ENCODE measurements at places on chromosomes 12 and 14.
A peak's percentile ranks its signal among the peaks of the same experiment; 100 is the strongest.

- DNase-seq: peak; percentile 26
These were observed 87.8 kb upstream of the PSMC1 start for GRCh38 chr14:90168425-90169105.

GRCh38 chr12:109786799-109787198, 46.4 kb downstream of the TRPV4 start:
- no peak for DNase-seq

DNA sequence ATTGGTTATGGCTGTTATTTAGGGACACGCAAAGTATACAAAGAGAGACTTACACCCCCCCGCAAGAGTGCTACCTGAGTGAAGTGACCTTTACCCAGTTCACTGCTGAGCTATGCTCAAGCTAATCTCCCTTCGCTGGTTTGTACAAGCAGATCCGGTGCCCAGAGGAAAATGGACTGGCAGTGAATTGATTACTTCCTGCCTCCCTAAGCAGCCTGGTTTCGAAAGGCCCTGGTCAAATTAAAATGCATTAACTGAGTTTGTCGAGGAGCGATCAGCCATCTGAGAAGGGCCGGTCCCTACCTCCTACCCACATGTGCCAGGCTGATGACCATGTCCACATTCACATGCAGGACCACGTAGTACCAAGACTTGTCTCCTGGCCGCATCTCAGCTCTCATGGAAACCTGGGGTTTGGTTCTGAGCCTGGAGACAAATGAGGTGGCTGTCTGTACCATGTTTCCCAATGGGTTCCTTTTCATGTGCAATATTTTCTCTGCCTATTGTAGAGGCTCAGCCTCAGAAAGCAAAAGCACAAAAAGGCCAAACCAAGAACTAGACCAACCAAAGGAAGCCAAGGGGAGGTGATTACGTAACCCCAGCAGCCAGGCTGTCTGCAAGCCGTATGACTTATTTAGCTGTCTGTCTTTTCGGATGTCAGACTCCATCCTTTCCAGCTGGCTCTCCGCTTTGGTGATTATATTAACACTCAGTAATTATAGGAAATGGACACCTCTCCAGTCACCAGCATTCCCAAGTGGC, 284.7 kb upstream of the PWP1 start:
- no peak for DNase-seq

DNA sequence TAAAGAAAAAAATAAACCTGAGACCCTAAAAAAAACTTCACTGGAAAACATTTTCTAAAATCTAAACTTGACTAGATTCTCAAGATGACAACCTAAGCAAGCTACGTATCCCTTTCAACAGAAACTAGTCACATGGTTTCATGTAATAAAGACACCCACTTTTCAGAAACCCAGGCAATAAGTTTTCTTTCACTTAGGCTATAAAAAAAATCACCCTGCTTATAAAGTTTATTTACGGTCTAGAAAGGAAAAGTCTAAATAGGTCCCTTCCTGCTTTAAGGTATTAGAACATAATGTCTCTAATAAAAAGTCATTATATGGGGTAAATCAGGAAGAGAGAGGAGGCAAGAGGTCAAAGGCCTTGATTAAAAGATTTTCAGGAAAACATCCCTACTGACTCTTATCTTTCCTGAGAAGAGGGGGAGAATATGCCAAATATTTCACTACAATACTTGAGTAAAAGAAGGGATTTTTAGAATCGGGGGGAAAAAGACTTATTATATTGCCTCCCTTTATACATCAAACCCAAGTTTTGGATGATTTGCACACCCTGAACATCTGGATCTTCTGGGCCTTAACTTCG, 9.5 kb downstream of the CLIP1 start:
- no peak for DNase-seq

- DNase-seq: no peak
These were observed 6.4 kb upstream of the ZNF385A start for GRCh38 chr12:54390668-54391551.

DNA sequence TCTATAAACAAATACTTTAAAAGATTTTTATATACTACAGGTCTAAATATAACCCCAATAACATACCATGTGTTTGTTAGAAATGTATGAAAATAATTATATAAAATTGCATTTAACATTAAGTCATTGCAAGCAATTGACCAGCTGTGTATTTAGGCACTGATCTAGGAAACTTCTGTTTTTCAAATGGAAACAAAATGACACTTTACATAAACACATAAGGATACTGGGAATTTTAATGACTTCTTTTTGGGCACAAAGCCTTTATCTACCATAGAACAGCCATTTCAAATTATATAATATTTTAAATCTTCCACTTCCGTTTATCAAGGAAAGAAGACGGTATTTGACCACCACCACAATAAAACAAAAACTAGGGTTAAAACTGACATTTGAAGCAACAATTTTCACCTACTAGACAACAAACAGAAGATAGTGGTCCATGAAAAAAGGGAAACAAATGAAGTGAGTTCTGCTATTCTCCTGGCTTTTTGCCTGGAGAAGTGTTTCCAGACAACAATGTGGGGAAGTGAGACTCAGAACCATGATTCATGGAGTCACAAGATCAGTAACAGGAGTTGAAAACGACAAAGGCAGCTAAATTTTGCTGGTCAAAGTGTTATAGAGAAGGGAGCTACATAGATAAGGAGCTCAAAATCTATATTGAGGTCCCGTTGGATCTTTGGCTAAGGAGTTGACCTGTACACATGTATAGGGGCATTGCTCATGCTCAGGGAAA, 475.1 kb downstream of the TRHDE start:
- DNase-seq: no peak

- DNase-seq: no peak
These were observed 134.0 kb downstream of the TMEM117 start for GRCh38 chr12:43969882-43970281.

DNA sequence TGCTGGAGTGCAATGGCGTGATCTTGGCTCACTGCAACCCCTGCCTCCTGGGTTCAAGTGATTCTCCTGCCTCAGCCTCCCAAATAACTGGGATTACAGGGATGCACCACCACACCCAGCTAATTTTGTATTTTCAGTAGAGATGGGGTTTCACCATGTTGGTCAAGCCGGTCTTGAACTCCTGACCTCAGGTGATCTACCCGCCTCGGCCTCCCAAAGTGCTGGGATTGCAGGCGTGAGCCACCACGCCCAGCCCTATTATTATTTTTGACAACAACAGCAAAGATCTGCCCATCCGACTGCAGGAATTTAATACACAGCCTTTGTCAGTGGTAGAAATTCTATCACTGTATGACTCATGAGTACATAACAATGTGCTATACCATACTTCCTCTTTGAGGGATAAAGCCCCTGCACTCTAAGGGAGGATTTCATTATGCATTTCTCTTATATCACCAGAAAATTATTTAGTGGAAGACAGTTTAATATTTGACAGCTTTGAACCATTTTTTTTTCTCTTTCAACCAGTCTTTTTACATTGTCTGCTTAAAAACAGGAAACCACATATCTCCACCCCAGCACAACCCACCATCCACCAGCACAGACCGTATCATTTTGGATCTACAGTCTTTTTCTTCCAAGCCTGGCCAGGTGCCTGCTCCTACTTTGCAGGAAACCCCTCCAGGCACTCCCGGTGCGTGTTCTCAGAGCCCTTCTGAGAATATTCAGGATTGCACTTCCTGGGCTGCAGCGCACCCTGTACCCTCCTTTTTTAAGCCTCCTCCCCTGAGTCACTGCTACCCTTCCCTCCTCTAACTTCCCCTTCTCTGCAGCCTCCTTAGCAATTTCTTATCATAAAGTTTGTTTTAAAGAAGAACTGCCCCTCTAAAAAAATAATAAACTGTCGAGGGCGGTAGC, 594 bp downstream of the ARHGDIB start:
- DNase-seq: no peak

All from AG08396 (cell line).